ENCODE measurements at places on chromosomes 6 and 20. TPM values are rescaled to one million over a fixed set of nuclear protein-coding genes. Genes with fewer than 3 reads are reported as not detected.

The C20orf204 gene
- polyA plus RNA-seq: 0.71 TPM

The CCM2L gene
- polyA plus RNA-seq: 9.3 TPM

The AVP gene
- polyA plus RNA-seq: not detected

The HLA-DOB gene
- 0.90 TPM for polyA plus RNA-seq

The ZC3H12D gene
- polyA plus RNA-seq: 0.42 TPM

The POLH gene
- 5.7 TPM for polyA plus RNA-seq

The BNIP5 gene
- polyA plus RNA-seq: not detected

The CST5 gene
- polyA plus RNA-seq: not detected

DNA sequence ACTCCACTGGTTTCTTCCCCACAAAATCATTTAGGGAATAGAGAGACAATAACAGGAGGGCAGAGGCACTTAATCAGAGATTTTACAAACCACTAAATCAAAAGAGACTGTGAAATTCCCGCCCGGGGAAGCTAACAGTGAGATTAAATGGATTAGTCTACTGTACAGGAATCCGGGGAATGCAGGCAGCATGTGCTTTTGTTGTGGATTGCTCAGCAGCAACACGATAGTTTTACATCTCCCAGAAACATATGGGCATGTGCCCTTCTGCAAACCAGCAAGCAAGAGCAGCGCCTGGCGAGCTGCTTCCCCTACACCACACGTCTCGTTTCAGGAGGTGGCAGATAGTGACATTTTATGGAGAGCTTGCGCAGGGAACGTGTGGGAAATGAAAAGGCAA is 382.3 kb downstream of the CD83 start:
- DNase-seq: no peak

DNA sequence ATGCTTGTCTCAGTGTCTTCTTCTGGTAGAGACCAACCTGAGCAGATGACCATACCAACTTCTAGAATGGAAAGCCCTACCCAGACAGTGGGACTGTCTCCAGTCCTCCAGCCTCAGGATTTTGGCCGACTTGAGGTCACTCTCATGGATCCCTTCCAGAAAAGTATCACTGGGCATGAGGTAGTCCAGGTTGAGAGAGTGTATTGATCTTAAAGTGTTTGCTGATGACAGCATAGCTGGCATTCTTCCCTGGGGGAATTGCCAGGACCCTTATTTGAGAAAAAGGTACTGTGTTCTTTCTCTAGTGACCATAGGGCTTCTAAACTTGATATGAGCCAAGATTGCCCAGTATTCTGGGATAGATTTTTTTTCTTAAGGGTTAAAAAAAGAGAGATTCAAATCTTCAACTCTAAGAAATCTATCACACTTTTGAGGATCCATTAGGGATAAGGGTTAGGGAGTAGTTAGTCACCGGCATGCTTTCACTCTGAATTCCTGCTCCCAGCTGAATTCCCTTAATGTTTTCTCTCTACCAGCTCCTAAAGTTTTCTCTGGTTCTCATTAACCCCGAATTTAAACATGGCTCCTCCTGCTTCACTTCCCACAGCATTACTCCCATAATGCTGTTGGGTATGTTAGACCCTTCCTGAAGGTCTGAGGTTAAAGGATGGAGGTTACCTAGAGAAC is 73.6 kb upstream of the FLRT3 start:
- no peak for DNase-seq

DNA sequence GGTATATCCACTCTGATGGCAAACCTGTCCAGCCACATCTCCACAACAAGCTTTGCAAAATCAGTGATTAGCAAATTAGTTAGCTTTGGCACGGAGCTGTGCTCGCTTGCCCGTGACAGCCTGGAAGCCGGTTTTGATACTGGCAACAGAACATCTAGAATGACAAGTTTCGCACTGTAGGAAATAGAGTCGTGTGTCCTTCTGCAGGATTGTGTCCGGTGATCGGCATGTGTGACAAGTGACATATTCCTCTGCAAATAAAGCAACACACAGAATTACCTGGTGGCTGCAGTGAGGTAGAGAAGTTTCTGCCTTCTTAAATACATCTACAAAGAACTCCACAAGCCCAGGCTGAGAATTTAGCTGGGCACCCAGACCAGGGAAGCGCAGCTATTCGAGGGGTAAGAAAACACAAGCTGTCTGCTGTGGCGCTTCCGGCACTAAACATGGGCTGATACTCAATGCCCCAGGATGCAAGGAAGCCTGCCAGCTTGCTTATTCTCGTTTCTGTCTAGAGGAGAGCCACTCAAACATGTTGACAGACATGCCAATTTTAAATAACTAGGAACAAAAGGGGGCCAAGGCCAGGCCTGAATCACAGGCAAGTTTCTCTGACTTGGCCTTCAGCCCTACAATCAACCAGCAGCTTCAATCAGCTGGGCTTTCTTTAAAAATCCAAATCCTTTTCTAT is 22.2 kb downstream of the EIF2S2 start:
- no peak for DNase-seq

DNA sequence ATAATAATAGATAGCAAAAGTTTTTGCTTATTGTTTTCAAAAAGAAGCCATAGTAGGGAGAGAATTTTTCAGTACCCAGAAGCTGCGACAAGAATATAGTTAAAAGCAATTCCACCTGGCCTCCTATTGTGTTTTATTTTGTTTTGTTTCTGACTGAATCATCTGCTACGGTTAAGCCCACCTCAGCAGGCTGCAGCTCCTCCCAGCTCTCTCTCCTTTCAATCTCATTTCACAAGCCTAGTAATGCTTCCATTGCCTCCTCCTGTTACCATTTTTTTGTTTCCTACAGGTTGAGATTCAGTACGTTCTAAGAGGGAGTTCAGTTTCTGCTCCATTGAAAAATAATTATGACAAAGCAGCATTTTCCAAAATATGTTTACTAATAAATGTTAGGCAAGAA is 77.9 kb downstream of the PCSK2 start:
- no peak for DNase-seq

DNA sequence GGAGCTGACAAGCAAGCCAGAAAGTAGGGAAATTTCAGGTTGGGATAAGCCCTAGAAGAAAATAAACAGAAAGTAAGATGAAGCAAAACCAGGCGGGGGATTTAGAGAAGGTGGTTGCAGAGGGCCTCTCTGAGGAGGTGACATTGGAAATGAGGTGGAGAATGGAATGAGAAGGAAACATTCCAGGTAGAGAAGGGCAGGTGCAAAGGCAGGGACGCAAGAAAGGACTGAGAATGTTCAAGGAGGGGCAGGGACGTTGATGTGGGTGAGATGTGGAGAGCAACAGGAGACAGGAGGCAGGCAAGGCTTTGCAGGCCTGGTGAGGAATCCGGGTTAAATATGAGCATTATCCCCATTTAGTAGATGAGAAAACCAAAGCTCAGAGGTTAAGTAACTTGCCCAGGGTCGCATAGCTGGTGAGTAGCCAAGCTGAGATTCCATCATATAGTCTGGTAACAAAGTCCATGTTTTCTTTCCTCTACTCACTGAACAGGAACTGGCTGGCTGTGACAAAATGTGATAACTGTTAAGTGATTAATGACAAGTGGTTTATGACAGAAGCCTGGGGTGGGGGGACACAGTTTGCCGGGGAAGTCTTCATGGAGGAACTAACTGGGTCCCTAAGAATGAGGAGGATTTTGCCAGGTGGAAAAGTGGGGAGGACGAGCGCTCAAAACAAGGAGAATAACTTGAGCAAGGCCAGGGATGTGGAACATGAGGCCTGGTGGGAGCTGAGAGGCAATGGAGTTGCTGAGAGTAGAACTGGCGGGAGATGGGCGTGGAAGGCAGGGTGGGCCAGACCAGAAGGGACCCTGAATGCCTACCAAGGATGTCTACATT is 32.6 kb downstream of the MRPL14 start:
- DNase-seq: no peak

DNA sequence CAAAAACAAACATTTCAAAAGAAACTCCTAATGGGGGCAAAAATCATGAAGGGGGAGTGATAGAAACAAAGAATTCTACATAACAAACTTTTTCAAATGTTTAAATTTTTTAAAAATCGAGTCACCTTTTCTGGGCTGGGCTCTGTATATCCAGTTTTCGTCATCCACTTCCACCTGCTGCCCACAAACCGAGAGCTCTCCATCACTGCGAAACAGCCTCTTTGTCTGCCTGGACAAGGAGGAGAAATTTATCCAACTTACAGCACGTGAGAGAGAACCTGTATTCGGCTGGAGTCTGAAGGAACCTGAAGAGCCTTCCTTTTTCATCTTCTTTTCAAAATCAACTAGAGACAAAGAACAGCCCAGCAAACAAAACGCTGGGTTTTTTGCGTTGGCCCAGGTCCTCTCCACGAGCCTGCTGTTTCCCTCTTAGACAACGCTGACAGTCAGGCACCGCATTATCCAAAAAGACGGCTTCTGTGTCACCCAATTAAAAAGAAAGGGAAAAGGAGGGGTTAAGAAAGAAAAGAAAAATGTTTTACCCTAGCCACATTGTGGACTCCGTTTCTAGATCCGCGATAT is 72.4 kb upstream of the NHSL1 start:
- no peak for DNase-seq

DNA sequence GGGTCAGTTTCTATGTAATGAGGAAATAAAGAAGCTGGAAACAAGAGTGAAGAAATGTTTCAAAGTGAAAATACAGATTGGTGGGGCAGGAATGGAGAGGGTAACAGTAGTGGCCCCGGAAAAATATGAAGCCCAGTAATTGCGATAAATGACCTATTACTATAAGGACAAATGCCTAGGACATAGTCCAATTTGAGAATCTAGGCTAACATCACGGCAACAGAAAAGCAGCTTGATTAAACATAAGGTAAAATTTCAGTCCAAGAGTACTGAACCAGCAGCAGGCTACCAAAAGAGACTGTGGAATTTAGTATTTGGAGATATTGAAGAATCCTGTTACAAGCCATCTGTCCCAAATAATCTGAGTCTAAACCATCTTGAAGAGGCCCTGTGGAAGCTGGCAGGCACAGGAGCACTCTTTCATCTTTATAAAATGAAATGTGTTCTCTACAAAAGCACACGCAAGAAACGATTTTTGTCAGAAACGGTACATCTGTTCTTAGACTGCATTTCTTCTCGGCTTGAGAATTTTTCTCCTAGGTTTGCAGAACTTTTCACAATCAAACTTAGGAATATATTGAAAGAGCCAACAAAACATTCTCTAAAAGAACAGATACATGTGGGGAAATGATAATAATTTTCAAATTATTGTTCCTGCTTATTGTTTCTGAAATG is 49.3 kb downstream of the ELOVL5 start:
- DNase-seq: no peak

GRCh38 chr6:16746401-16746800 is 14.9 kb downstream of the ATXN1 start:
- DNase-seq: no peak

DNA sequence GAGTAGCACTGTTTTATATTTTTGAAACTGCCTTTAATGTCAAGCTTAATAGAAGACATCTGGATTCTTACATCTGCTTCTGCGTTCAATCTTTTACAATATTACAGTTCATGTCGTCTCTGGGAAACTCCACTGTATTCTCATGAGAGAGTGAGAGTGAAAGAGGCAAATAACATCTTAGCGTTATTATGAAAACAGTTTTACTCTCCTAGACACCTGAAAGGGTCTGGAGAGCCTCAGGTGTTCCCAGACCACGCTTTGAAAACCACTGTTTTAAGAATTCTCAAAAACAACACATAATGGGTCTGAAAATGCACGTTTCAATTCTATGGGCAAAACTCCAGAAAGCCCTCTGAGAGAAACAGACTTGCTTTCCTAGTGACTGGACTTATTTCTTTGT is 63.3 kb downstream of the ARHGAP18 start:
- DNase-seq: no peak

DNA sequence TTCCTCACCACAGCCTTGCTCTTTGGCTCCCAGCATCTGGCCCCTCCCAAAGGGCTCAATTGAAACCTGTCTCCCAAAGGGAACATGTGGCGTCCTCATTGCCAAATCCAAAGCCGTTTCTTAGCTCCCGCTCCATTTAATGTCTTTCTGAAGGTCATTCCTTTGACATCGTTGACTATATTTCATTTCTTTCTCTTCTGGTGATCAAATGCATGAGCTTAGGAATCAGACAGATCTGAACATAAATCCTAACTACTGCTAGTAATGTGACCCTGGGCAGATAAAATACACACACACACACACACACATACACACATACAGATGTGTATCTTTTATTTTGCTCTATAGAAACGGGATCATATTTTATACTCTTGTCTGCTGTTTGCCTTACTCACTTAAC is 964.7 kb upstream of the FLRT3 start:
- DNase-seq: no peak

- no peak for DNase-seq
Observed at GRCh38 chr6:136532030-136532429, 18.2 kb downstream of the MAP7 start.

GRCh38 chr6:148203970-148204369 is 138.7 kb upstream of the SASH1 start:
- DNase-seq: no peak

DNA sequence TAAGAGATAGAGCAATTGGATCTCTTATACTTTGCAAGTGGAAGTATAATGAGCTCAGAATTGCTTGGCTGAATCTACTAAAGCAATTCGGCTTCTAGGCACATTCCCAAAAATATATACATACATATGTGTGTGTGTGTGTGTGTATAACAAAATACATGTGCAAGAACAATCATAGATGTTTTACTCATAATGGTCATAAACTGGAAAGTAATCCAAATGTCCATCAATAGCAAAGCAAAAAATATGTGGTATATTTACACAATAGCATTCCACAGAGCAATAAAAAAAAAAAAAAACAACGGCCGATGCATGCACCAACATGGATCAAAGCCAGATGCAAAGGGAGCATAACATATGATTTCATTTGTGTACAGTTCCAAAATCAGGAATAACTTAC is 707.9 kb downstream of the RFPL4B start:
- DNase-seq: no peak

- DNase-seq: peak; percentile 20
Observed at GRCh38 chr6:5471044-5471443, 209.7 kb downstream of the FARS2 start.

- no peak for DNase-seq
Observed at GRCh38 chr6:142857233-142857761, 87.7 kb downstream of the HIVEP2 start.

- DNase-seq: no peak
Observed at GRCh38 chr6:154885214-154885613, 109.9 kb upstream of the TIAM2 start.

GRCh38 chr20:35121186-35121585 is 25.9 kb downstream of the EDEM2 start:
- DNase-seq: no peak

- DNase-seq: no peak
Observed at GRCh38 chr6:71621918-71622519, 264.3 kb upstream of the RIMS1 start.

DNA sequence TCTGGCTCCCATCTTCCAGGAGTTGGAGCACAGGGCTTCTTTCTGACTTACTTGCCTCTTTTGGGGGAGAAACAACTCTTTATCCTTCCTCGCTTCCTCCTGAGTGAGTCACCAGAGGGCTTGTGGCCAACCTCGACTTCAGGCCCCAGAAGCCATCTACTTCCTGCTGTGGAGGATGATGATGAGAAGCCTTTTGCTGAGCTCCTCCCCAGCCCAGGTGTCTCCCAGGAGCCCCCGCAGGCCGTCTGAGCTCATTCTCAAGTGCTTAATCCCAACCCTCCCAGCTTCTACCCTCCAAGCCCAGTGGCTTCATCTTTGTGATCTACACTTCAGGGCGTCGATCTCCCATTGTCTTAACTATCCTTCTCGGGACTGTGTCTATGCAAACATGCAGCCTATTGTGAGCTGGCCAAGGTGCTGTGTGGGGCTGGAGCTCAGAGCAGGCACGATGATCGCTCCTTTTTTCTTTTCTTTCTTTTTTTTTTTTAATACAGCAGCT is 27.9 kb downstream of the SDCBP2 start:
- DNase-seq: no peak

- no peak for DNase-seq
Observed at GRCh38 chr6:82554666-82555065, 191.0 kb downstream of the TPBG start.

Data from urinary bladder (tissue), 4 donors.